ENCODE measurements at places on chromosomes 11 and 22.

DNA sequence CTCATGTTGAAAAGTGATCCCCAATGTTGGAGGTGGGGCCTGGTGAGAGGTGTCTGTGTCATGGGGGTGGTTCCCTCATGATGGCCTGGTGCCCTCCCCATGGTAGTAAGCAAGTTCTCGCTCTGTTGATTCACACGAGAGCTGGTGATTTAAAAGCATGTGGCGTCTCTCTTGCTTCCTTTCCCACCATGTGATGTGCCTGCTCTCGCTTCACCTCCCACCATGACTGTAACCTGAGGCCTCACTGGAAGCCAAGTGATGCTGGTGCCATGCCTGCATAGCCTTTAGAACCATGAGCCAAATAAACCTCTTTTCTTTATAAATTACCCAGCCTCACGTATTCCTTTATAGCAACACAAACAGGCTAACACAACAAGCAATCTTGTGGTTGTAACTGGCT is 52.4 kb downstream of the VSIG10L2 start:
- DNase-seq: no peak

- no peak for DNase-seq
Measured at GRCh38 chr11:73164803-73165540, 22.9 kb upstream of the FCHSD2 start.

DNA sequence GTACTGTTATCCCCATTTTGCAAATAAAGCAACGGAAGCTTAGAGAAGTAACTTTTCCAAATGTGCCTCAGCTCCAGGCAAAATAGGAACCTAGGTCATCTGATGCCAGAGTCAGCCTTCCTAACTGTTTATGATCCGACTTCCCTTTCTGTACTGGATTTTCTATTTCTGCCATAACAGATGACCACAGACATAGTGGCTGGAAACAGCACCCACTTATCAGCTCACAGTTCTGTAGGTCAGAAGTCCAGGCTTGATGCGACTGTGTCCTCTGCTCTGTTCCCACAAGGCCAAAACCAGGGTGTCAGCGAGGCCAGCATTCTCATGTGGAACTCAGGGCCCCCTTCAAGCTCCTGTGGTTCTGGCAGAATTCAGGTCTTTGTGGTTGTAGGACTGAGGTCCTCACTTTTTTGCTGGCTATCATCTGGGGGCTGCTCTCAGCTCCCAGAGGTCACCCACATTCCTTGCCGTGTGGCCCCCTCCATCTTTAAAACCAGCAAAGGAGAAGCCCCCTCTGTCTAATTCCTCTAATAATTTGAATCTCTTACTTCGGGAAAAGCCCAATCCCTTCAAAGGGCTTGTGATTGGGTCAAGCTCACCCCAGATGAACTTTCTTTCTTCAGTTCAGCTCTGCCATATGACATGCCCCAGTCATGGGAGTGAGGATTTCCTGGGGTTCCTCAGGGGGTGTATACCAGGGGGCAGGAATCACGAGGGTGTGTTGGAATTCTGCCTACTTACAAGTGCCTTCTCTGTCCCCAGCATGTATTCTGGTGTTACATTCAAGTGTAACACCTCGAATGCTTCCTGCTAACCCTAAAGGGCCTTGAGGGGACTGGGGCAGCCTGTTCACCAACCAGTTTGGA is 15.3 kb downstream of the KCNJ5 start:
- no peak for DNase-seq

DNA sequence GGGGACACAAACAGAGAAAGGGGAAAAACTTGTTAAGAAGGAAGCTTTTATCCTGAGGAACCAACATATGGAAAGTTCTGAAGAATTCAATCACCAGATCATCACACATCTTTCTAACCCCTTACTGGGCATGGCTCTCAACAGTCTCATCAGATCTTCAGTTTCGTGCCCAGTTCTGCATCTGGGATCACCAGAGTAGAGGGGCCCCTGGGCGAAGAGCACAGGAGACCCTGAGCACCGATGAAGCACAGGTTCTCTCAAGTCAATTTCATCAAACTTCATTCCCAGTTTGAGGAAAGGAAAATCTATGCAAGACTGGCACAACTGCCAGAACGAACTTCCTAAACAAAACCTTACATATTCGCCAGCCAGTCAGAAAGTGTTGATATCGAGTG is 8.5 kb upstream of the PYGM start:
- DNase-seq: no peak

GRCh38 chr11:83441601-83442000 is 155.4 kb upstream of the CCDC90B start:
- no peak for DNase-seq

- no peak for DNase-seq
Measured at GRCh38 chr11:75487365-75487764, 38.4 kb downstream of the GDPD5 start.

- peak; percentile 17 for DNase-seq
Measured at GRCh38 chr11:117097389-117098268, 599 bp downstream of the SIK3 start.

- DNase-seq: no peak
Measured at GRCh38 chr11:2531987-2532703, 87.3 kb downstream of the KCNQ1 start.

- no peak for DNase-seq
Measured at GRCh38 chr11:20161230-20161918, 1.1 kb upstream of the DBX1 start.

DNA sequence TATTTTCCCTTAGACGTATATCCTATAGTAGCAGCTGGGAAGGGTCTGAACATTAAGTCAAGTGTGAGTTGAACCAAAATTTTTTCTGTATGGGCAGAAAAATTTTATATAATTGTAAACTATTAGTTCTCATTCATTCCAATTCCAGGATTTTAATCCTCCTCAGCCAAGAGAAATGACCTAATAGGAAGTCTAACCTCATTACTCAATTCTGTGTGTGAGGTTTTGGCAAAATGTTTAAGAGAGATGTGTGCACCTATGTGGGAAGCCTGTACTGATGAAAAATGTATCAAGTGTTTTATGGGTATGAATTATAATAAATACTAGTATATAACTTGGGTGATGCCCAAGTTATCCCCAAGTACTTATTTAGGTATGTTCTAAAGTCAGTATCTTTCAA is 311.6 kb upstream of the PITPNB start:
- DNase-seq: no peak

GRCh38 chr11:77806993-77807392 is 13.5 kb downstream of the RSF1 start:
- DNase-seq: no peak

GRCh38 chr11:6411594-6412031 is 7.3 kb downstream of the APBB1 start:
- DNase-seq: no peak

- no peak for DNase-seq
Measured at GRCh38 chr11:111598559-111598958, 3.7 kb upstream of the SIK2 start.

- no peak for DNase-seq
Measured at GRCh38 chr11:19546325-19546724, 166.3 kb upstream of the NAV2 start.

- DNase-seq: no peak
Measured at GRCh38 chr22:38138961-38139360, 28.5 kb upstream of the BAIAP2L2 start.
